ENCODE measurements at places on chromosomes 7 and 10. TPM values are rescaled to one million over a fixed set of nuclear protein-coding genes. Genes with fewer than 3 reads are reported as not detected.

The VWDE gene
- total RNA-seq = 4.9 TPM

GRCh38 chr7:155002411-155003091 lies 373 bp downstream of the PAXIP1 start:
- peak; percentile 79 for DNase-seq
- peak overlapping the region; percentile 29 for H3K4me3 ChIP-seq
- H3K36me3 ChIP-seq = peaks cover 5% of the 10 kb centered on the region
- H3K4me1 ChIP-seq = peaks cover 14% of the 10 kb centered on the region
- H3K27me3 ChIP-seq = no peaks in the 10 kb centered on the region

GRCh38 chr10:114441107-114441506 lies 36.8 kb upstream of the AFAP1L2 start:
- no peaks in the 10 kb centered on the region for H3K4me1 ChIP-seq
- no peak overlapping the region for H3K4me3 ChIP-seq
- H3K36me3 ChIP-seq = peaks cover 26% of the 10 kb centered on the region
- no peaks in the 10 kb centered on the region for H3K27me3 ChIP-seq
- DNase-seq = no peak

DNA sequence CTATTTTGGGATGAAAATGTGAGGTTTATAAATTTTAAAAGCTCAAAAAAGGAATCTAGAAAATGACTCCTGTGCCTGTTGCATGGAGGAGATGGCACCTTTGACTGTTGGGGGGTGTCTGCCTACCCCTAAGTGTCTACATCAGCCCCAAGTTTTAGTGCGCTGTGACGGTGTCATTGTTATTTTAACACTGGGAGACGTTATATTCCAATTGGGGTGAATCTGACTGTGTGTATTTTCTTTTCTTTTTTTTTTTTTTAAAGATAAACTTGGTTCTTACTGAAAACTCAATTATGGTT lies 517 bp downstream of the SRGN start:
- no peaks in the 10 kb centered on the region for H3K4me1 ChIP-seq
- peak overlapping the region; percentile 21 for H3K4me3 ChIP-seq
- H3K36me3 ChIP-seq = no peaks in the 10 kb centered on the region
- no peak for DNase-seq
- no peaks in the 10 kb centered on the region for H3K27me3 ChIP-seq

The SLC26A5 gene
- 0.44 TPM for total RNA-seq

DNA sequence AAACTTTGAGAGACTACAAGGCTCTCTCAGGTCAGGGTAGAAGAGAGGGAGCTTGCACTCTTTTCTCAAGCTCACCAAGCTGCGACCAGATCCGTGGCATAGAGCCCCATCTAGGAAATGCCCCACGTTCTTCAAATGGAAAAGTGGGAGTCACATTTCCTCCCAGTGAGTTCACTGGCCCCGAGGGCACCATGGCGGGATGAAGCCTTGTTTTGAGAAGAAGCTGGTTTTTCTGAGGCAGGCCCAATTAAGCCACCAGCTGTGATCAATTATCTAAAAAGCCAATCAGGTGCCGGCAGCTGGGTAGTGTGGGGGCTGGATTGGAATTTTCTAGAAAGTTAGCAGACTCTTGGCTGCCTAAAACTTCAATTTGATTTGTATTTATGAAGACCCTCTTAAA lies 101.4 kb downstream of the ZNF365 start:
- no peak for DNase-seq
- no peak overlapping the region for H3K27ac ChIP-seq
- H3K36me3 ChIP-seq = no peaks in the 10 kb centered on the region
- H3K27me3 ChIP-seq = no peaks in the 10 kb centered on the region
- H3K4me3 ChIP-seq = no peak overlapping the region

The CALML3 gene
- not detected for total RNA-seq

DNA sequence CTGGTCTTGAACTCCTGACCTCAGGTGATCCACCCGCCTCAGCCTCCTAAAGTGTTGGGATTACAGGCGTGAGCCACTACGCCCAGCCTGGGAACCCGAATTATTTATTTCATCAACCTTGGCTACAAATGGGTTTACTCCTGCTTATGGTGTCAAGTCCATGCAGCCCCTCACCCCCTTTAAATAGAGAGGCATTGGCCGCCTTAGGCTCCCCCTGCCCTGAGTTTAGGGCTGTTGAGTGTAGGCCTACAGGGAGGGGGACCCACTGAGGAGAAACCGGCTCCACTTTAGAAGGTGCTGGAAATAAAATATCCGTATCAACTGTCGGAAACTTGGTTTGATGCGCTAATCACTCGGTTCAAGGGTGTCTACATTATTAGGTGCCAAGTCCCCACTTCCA lies 8.7 kb upstream of the SP8 start:
- peaks cover 20% of the 10 kb centered on the region for H3K4me1 ChIP-seq
- H3K4me3 ChIP-seq = no peak overlapping the region
- no peak for DNase-seq
- H3K27me3 ChIP-seq = peaks cover 93% of the 10 kb centered on the region

The OR2A12 gene
- not detected for total RNA-seq

DNA sequence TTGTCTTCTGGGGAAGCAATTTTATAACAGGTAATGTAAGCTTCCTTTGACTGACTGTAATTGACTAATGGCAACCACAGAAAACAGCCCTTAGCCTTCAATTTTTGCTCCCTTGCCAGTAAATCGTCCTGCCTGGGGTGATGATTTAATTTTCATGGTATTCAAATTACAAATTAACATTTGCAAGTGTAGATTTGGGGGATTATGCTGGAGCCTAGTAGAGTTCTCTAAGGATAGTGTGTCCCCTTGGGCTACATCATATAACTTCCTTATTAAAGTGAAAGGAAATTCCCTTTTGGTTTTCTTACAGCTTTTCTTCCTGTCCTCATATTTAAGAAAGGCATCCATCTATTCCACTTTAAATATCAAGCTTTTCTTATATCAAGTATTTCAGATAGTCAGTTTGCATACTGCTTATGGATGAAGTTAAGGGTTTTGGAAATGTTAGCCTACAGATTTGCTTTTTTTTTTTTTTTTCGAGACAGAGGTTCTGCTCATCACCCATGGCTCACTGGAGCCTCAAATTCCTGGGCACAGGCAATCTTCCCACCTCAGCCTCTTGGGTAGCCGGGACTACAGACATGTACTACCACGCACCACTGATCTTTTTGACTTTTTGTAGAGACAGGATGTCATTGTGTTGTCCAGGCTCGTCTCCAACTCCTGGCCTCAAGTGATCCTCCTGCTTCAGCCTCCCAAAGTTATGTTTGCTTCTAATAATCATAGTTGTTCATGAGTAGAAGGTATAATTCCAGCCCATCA lies 35.9 kb upstream of the HDAC9 start:
- H3K36me3 ChIP-seq = no peaks in the 10 kb centered on the region
- DNase-seq = no peak
- no peak overlapping the region for H3K27ac ChIP-seq
- H3K4me3 ChIP-seq = no peak overlapping the region

The LRRC17 gene
- 299 TPM for total RNA-seq

- H3K36me3 ChIP-seq = no peaks in the 10 kb centered on the region
- H3K27ac ChIP-seq = no peak overlapping the region
- no peak for DNase-seq
- no peak overlapping the region for H3K4me3 ChIP-seq
- H3K27me3 ChIP-seq = no peaks in the 10 kb centered on the region
These were observed 41.1 kb downstream of the INSIG1 start for GRCh38 chr7:155338632-155339320.

GRCh38 chr7:90192876-90193750 lies 18.4 kb upstream of the STEAP2 start:
- H3K27ac ChIP-seq = no peak overlapping the region
- DNase-seq = no peak
- H3K36me3 ChIP-seq = no peaks in the 10 kb centered on the region
- no peaks in the 10 kb centered on the region for H3K27me3 ChIP-seq

The PPP3CB gene
- 49.1 TPM for total RNA-seq

- H3K36me3 ChIP-seq = no peaks in the 10 kb centered on the region
- DNase-seq = no peak
- H3K27ac ChIP-seq = peak overlapping the region; percentile 80
- H3K4me3 ChIP-seq = peak overlapping the region; percentile 83
These were observed 630 bp upstream of the LIPA start for GRCh38 chr10:89252225-89252585.

The PMPCB gene
- total RNA-seq = 69.5 TPM
